NCI-H2171 (cell line): ENCODE measurements at places on chromosomes 11 and 22.

GRCh38 chr11:97028836-97029406 is 639.1 kb downstream of the JRKL start:
- no peak for DNase-seq

DNA sequence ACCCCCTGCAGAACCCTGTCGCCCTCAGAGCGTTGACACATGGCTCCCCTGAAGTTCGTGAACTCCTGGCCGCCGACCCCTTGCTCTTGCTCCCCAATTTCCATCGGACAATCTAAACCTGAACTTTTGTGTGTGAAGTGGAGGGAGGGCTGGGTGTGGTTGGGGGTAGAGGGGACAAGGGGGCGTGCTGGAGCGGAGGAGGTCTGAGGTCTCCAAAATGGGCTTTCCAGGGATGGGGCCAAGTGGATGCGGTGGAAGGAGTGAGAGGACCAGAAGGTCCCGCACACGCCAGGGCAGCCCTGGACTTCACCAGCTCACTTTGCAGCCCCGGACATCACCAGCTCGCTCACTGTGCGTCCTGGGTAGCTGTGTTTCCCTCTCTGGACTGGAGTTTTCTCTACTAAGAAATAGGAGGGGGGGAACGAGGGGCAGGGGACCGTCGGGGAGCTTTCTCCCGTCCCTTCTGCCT is 18.6 kb downstream of the CREB3L1 start:
- DNase-seq, result no peak

- no peak for DNase-seq
These were observed 246.1 kb upstream of the NARS2 start for GRCh38 chr11:78820741-78821140.

- DNase-seq, result no peak
These were observed 51.0 kb upstream of the SEPTIN5 start for GRCh38 chr22:19663286-19663815.
